A549 treated with Mapracorat at 1 μM for 4 hours (cell line): ENCODE measurements at places on chromosomes 3 and 15. TPM values are rescaled to one million over a fixed set of nuclear protein-coding genes. Genes with fewer than 3 reads are reported as not detected.

Gene CELF6
- 0.10 to 0.25 TPM (median 0.17 TPM) in 4 of 5 replicates, not detected in the other for total RNA-seq

Gene INKA1
- 1.4 to 3.1 TPM (median 2.1 TPM) in 5 replicates for total RNA-seq

Gene CXCR6
- total RNA-seq = not detected in 5 replicates

Gene SEMA3F
- total RNA-seq = 11.5 to 17.8 TPM (median 16.4 TPM) in 5 replicates

Gene SAMD7
- not detected in 5 replicates for total RNA-seq

Gene GASK1A
- total RNA-seq = 0.06 to 0.08 TPM in 2 of 5 replicates, not detected in the others

Gene PLA2G4D
- not detected in 5 replicates for total RNA-seq

Gene NANOGP8
- not detected in 5 replicates for total RNA-seq

Gene SELENOT
- 97.3 to 108 TPM (median 103 TPM) in 5 replicates for total RNA-seq

Gene CCR3
- not detected in 5 replicates for total RNA-seq

Gene ZBED2
- 0.10 to 0.32 TPM (median 0.22 TPM) in 5 replicates for total RNA-seq

Gene SLCO2A1
- 0.02 to 0.44 TPM (median 0.15 TPM) in 5 replicates for total RNA-seq

Gene HRG
- total RNA-seq = not detected in 5 replicates

Gene SMAD6
- total RNA-seq = 16.9 to 29.6 TPM (median 25.2 TPM) in 5 replicates

Gene GABRR3
- not detected in 5 replicates for total RNA-seq

Gene SLC22A13
- not detected in 5 replicates for total RNA-seq

Gene GPR160
- total RNA-seq = 1.6 to 2.0 TPM (median 1.9 TPM) in 5 replicates

Gene CSTA
- total RNA-seq = 0.93 to 1.4 TPM (median 1.1 TPM) in 5 replicates

Gene PPP4R2
- 26.8 to 47.0 TPM (median 39.9 TPM) in 5 replicates for total RNA-seq

Gene ADGRG7
- total RNA-seq = not detected in 5 replicates

Gene AADACL2
- not detected in 5 replicates for total RNA-seq

Gene OIP5
- total RNA-seq = 12.7 to 14.7 TPM (median 13.9 TPM) in 5 replicates

Gene CCR8
- not detected in 5 replicates for total RNA-seq

Gene SCG5
- 1.9 to 2.4 TPM (median 2.3 TPM) in 5 replicates for total RNA-seq

Gene RHOV
- total RNA-seq = 4.2 to 5.8 TPM (median 4.8 TPM) in 5 replicates

Gene ST8SIA2
- 0.23 to 0.63 TPM (median 0.35 TPM) in 5 replicates for total RNA-seq

Gene PPARG
- 38.8 to 42.6 TPM (median 41.4 TPM) in 5 replicates for total RNA-seq

Gene CEMIP
- total RNA-seq = 0.82 to 2.0 TPM (median 1.2 TPM) in 5 replicates

Gene SH3GL3
- total RNA-seq = 0.47 to 1.3 TPM (median 0.78 TPM) in 5 replicates

Gene FSD2
- not detected in 5 replicates for total RNA-seq
